ENCODE measurements at places on chromosomes 13 and 19.

- DNase-seq, result no peak
Observed at GRCh38 chr13:39916330-39916729, 260.9 kb downstream of the COG6 start.

DNA sequence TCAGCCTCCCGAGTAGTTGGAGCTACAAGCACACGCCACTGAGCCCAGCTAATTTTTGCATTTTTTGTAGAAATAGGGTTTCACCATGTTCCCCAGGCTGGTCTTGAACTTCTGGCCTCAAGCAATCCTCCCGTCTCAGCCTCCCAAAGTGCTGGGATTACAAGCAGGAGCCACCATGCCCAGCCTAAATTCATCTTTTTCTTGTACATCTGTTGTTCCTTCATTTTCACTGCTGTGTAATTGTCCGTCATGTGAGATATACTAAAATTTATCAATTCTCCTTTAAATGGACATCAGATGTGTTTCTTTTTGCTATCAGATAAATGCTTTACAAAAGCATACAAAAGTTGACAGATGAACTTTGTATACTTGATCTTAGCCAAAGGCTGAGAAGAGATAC lies 22.9 kb downstream of the DYRK1B start:
- DNase-seq, result no peak

DNA sequence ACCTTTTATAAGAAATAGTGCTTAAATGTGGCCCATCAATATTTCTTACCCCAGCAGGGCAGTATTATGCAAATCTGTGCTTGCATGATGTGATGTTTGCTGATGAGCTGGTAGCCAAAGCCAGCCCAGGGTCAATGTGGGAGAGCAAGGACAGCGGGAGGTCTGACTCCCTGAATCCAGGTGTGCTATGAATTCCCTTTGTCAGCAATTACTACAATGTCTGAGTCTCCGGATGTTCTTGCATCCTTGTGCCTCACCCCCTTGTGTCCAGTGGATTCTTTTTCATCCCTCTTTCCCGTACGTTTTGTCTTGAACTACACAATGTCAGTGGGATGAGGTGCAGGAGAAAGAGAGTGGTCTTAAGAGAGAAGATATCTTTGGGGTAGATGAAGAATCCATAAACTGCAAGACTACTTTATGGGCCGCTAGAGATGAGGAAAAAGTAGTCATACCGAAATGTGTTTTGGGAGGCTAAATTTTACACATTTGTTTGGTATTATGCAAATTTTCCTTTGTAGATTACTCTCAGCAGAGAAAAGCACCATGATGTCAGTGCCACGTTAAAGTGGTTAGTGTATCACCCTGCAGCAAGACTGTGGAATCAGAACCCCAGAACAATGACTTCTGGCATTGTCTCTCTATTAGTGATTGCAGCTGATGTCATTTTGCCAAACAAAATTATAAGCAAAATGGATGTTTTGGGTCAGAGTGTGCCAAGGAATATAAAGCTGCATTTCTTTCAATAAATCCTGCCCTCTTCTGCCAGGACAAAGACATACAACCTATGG lies 53.5 kb upstream of the TSHZ3 start:
- DNase-seq, result no peak

DNA sequence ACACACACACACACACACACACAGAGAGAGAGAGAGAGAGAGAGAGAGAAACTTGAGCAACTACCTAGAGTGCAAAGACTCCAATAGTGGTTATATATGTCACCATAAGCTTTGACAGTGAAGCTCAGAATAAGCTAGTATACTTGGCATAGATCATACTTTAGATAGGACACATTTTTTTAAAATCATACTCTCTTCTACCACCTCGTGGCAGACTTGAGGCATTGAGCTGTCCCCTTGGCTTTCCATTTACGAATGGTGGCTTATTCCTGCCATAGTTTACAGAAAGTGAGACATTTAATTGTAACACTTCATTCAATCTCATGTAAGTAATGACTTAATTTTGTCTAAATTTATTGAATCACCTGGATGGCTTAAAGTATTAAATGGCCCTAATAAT lies 108.2 kb downstream of the EDNRB start:
- no peak for DNase-seq

DNA sequence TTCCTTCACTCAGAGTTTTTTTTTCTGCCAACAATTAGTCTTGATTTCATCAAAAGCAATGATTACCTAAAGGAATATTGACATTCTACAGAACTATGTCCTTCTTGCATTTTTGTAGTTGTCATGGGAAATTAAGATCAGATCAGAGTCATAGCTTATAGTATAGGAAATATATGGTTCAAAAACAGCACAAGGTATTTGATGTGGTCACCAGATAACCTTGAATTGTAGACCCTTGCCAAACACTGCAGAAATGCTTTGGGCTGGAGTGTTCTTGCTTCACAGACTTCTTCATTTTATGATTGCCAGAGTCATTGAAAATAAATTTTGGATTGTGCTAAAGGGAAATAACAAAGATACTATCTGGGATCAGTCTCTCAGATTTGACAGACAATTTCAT lies 103.7 kb downstream of the AKAP11 start:
- DNase-seq, result no peak

- no peak for DNase-seq
Observed at GRCh38 chr19:31074199-31075125, 274.8 kb downstream of the TSHZ3 start.
